Stimulated activated CD4-positive, alpha-beta T cell treated with anti-CD3 and anti-CD28 coated beads, Interleukin-12 subunit alpha, Interleukin-12 subunit beta, amount 100 ng/mL, for 24 hours (primary cell): ENCODE measurements at places on chromosomes 3 and 15.

DNA sequence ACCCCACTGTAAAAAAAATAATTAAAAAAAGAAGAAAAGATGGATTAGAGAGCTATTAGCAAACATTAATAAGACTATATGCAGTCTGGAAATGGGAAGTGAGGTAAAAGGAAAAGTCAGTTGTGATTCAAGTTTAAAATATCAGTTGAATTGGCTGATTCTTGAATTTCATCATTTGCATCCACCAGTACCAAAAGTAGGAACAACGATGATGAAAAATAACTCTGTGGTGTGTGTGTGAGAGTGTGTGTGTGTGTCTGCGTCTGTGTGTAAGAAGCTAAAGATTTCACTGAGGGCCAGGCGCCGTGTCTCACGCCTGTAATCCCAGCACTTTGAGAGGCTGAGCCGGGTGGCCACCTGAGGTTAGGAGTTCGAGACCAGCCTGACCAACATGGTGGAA lies 56.0 kb upstream of the SLC4A7 start:
- no peak for DNase-seq

GRCh38 chr3:13546667-13547171 lies 2.2 kb upstream of the FBLN2 start:
- no peak for DNase-seq

- DNase-seq: no peak
Measured at GRCh38 chr3:52779011-52779836, 1.8 kb downstream of the ITIH1 start.

- no peak for DNase-seq
Measured at GRCh38 chr3:87173776-87174175, 53.3 kb upstream of the CHMP2B start.

GRCh38 chr15:26615927-26616302 lies 157.0 kb downstream of the GABRB3 start:
- no peak for DNase-seq

- no peak for DNase-seq
Measured at GRCh38 chr3:149717391-149718056, 34.8 kb downstream of the COMMD2 start.

DNA sequence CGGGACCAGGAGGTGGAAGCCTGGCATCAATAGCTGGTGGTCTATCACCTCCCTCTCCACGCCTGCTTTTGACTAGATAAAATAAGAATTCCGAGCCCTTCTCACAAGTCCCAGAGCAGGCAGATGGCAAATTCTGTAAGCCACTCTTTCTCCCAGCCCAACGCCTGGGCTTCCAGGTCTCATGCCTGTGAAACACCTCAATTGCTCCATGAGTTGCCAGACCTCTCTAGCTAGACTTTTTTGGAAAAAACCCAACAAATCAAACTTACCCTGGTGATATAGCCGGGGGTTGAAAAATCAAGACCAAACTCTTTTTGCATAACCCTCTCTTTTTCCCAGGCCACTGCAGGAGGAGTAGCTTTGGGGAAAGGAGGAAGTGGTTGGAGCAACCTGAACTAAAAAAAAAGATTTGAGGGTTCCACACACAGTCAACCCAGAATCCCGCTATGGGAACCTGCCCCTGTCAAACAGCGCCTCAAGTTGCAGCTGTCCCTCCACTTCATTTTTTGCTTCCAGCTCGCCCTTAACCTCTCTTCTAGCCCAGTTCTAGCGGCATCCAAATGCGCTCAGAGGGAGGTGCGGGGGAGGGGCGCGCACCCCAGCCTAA lies 7.0 kb downstream of the BHLHE40 start:
- no peak for DNase-seq

DNA sequence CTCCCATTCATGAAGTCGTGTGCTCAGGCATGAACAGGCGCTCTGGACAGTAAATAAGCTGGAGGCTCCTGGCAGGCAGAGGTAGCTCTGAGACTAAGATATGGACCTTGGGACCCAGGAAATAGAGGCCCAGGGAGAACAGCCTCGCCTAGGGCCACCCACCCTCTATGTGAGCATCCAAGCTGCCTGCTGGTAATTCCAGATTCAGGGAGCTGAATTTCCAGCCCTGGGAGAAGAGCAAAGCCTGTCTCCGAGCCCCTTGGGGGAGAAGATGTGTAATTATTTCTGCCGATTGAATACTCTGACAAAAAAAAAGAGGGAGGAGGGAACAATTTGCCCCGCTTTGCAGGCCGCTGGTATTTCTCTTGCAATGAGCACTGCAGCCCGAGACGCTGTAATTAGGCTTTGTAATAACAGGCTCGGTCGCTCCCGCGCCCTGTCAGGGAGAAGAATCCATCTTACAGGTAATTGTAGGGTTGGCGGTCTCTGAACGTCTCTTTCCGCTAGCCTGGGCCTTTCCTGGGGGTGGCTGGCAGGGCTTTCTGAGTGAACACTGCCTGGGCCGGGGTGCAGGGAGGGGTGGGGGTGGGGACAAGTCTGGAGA lies 131.5 kb downstream of the WNT7A start:
- DNase-seq: no peak

DNA sequence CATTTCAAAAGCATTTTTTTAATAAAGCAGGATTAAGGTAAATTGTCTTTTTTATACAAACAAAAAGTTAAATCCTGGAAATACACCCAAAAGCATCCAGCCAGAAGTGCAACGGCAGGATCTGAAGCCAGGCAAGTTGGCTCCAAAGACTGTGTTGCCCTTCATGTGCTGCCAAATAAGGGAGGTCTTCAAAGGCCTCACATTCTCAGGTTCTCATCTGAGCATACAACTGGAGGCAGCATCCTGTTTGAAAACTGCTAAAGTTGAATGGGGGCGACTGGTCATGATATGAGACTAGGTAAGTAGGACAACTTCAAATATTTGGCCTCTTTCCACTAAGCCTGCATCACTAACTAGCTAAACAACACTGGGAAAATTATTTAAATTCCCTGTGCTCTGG lies 52.2 kb downstream of the IMPG2 start:
- no peak for DNase-seq

DNA sequence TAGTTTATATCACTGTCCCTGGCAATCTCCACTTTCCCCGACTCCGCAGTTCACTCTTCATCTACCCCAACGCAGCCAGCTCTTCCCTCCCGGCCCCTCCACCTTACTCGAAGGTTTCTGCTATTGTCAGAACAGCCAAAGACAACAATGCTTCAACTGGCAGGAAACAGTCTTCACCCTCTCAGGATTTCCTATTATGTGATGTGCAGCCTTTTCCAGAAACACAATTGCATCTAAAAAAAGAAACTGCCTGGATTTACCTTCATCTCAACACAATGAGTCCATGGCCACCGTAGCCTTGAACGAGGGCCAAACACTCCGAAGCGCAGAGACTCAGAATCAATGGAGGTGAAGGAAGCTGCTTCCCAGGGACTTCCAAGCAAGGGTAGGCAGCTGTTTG lies 182.1 kb upstream of the TSC22D2 start:
- no peak for DNase-seq

DNA sequence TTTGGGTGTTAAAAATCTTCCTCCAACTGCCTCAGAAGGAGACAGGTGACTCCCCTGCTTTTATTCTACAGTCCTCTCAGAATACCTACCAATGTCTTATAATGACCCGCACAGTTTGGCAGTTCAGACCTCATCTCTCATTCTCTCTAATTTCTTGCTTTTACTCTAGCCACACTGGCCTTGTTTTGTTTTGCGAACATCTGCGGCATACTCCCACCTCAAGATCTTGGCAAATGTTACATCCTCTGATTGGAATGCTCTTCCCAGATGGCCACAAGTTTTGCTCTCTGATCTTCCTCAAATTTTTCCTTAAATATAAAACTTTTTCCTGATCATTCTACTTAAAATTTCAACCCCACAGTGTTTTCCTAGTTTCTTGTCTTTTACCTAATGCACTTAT lies 94.1 kb downstream of the PLSCR2 start:
- DNase-seq: no peak

DNA sequence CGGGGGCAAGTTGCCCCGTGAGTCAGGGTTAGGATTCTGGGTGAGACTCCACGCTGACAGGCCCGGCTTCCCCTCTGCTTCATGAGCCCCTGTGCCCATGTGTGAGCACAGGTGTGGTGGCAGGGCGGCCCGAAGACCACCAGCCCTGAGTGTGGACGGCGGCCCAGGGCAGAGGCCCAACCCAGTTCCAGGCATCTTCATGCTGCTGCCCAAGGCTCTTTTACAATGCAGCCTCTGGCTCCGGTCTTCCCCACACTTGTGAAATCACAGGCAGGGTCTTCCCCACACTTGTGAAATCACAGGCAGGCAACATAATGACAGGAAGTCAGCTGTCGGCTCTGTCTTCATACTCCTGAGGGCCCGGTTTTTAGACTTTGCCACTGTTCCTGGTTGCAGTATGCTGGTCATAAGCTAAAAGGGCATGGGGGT lies 78.8 kb downstream of the AAGAB start:
- no peak for DNase-seq

- no peak for DNase-seq
Measured at GRCh38 chr3:63047068-63047467, 171.9 kb upstream of the CADPS start.

GRCh38 chr3:125240496-125240895 lies 27.9 kb upstream of the SLC12A8 start:
- no peak for DNase-seq

DNA sequence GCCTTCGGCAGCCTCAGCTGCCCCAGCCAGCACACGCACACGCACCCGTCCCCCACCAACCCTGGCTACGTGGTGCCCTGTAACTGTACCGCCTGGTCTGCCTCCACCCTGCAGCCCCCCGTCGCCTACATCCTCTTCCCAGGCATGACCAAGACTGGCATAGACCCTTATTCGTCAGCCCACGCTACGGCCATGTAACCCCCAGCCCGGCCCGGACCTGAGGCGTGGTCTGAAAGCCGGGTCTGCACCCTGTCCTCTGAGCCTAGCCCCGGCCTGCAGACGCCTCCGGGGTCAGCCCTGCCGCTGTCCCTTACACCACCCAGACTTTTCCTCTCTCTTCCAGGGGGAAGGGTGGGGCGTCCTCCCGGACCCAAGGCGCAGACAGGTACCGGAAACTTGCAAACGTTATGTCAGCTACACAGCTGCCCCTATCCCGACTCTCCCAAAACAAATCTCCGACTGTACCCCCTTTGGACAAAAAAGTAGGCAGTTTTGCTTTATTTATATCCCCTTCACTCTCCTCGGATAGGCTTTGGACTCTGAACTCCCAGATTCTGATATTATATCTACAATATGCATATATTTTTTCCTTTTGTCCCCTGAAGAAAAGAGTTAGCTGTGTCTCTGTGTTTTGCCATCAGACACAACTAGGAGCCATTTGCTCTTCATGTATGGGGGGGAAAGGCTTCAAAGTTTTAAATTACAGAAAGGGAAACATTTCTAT lies 1.4 kb downstream of the SOX14 start:
- no peak for DNase-seq

- no peak for DNase-seq
Measured at GRCh38 chr3:147215660-147216059, 190.7 kb downstream of the ZIC4 start.

GRCh38 chr3:190070622-190071347 lies 49.9 kb downstream of the P3H2 start:
- no peak for DNase-seq

DNA sequence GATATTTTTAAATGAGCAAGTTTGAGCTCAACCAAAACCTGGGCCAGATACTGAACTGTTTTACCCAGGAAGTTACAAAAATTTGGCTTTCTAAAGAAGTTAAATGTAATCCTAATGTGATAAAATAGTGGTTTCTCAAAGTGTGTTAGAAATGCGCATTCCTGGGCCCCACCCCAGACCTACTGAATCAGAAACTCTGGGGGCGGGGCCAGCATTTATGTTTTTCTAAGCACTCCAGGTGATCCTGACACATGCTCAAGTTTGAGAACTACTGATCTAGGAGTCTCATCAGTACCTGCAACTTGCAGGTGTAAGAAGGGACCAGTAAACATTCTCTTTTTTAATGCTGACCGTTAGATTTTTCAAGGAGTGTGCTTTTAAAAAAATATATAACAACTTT lies 190.6 kb downstream of the VPS13C start:
- no peak for DNase-seq

DNA sequence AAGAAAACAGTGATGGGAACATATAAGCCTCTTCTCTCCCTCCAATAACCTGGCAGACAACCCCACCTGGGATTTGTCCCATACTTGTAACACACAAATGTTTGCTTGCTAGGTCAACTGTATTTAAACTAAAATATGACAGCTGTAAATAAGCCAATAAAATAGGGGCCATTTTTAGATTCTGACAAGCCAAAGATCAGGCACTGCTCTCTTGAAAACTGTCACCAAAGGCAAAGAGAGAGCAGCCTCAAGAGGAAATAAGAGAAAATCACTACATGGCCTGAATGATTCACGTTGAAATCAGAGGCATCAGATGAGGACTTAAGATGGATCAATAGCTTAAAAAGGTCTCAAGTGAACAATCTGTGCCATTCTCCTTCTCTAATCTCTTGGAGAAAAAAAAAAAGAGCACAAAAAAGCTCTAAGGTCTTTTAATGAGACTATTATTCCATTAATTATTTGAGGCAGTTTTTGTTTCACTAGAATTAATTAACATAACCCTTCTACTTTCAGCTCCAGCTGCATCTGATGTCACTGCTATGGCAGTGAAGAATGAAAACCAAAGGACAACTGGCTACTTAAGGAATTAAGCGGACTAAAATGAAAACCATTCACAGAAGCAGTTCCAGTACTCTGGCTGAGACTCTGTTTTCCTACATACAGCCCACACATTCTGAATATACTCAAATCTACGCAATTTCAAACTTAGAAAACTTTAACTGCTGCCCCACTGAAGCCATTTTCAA lies 19.0 kb downstream of the MYO5A start:
- DNase-seq: no peak

DNA sequence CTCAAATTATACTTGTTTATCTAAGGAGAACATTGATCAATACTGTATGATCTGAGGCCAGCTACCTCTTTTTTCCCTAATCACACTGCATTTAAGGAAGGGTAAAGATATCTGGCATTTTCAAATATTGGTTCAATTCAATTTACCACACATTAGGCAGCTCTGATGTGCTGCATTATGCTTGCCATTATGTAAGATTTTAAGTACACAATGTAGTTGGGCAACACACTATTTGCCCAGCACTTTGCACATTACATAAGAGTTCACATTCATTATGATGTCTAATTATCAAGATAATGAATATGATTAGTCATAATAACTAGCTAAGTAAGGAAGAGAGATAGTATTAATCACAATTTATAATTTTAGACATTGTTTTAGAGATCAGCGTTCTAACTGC lies 196.3 kb downstream of the BCHE start:
- no peak for DNase-seq

DNA sequence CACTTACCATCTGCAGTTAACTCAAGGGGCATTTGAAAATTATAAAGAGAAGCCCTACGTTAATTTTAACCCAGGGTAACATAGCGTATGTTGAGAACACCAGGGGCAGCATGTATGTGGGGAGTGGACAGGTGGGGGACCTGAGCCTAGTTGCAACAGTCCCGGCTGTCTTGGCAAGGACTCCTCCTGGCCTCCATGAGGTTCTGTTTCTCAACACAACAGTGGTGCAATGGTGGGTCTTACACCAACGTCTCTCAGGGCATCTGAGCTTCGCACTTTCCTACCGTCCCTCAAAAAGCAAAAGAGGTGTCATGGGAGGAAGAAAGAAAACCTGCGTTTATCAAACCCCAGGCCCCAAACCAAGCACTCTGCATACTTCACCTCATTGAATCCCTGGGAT lies 50.6 kb downstream of the MGLL start:
- no peak for DNase-seq
